ENCODE measurements at places on chromosomes 13 and 19. TPM values are rescaled to one million over a fixed set of nuclear protein-coding genes. Genes with fewer than 3 reads are reported as not detected.

- no peak for DNase-seq
Observed at GRCh38 chr13:109275139-109275745, 511.1 kb downstream of the IRS2 start.

The DAND5 gene
- 0.17 TPM for total RNA-seq

The C19orf67 gene
- total RNA-seq: not detected

DNA sequence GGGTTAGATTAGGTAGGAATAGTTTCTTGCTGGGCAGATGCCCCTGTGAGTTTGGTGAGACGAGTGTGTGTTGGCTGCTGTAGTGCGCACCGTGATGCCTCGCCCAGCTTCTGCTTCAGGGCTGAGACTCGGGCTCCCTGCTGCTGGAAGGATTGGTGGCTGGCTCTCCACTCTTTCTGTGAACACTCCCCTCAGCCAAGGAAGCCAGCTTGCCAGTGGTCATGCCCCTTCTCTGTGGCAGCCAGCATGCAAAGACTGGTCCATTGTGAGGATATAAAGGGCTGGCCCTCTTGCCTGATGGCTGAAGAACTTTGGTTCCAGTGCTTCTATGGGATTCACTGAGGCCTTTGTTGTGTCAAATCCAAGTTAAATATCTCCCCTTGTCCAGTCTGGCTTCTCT lies 2.9 kb upstream of the HTR2A start:
- DNase-seq: no peak

DNA sequence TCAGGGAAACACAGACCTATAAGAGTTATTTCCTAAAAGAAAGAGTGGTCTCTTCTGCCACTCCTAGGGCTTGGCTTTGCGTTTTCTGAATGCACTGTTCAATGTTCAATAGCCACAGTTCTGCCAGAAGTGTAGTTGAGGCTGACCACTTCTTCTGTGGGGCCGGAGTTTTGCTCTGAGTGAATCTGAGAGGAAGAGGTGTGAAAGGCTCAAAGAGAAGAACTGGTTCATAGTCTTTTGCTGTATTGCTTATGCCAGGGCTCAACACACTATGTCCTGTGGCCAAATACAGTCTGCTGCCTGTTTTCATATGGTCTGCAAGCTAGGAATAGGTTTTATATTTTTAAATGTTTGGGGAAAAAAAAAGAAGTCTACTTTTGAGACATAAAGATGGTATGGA lies 128.2 kb downstream of the STOML3 start:
- DNase-seq: no peak

The SLC15A1 gene
- total RNA-seq: 2.6 TPM

The GRK1 gene
- total RNA-seq: not detected
